ENCODE measurements at places on chromosomes 2 and 18.

- no peak for DNase-seq
Observed at GRCh38 chr2:240920783-240921231, 14.7 kb downstream of the CROCC2 start.

DNA sequence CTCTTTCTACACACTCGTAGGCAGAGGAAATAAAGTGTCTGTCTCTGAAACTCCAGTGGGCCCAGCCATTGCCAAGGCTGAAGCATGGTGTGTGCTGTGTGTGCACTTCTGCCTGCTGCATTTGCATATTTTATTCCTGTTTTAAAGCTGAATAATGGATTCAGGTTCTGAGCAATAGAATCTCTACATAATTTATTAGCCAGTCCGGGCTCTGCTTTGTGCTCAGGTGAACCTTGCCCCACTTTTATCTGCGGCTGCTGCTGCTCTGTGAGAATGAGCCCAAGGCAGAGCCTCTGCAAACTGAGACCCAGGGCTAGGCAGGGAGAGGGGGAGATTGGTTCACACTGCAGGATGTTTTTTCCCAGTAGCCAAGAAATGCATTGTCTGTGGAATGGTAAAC is 64.6 kb upstream of the SH3BP4 start:
- no peak for DNase-seq

- DNase-seq: no peak
Observed at GRCh38 chr2:176111846-176112374, 4.7 kb upstream of the HOXD10 start.

DNA sequence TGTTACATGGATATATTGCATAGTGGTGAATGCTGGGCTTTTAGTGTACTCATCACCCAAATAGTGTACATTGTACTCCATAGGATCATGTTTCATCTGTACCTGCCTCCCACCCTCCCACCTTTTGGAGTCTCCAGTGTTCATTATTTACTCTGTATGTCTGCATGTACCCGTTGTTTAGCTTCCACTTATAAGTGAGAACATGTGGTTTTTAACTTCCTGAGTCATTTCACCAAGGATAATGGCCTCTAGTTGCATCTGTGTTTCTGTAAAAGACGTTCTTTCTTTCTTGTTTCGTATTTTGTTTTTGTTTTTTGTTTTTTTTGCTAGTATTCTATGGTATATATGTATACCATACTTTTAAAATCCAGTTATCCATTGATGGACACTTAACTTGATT is 107.5 kb downstream of the MSTN start:
- DNase-seq: no peak

DNA sequence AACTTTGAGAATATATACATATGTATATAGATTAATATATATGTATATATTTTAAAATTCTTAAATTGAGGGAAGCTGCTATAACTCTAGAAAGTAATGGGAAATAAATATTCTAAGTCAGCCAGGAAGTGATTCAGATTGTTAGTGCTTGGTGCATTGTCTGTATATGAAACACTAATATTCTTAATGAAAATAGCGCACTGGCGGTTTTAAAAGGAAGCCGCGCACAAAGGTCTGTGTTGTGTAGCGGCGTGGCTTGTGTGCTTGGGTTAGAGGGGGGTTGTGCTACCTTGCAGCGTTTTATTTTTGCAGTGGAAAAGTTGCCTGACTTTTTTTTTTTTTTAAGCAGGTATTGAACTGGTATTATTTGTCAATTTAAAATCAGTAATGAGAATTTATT is 11.3 kb downstream of the TSHZ1 start:
- no peak for DNase-seq

DNA sequence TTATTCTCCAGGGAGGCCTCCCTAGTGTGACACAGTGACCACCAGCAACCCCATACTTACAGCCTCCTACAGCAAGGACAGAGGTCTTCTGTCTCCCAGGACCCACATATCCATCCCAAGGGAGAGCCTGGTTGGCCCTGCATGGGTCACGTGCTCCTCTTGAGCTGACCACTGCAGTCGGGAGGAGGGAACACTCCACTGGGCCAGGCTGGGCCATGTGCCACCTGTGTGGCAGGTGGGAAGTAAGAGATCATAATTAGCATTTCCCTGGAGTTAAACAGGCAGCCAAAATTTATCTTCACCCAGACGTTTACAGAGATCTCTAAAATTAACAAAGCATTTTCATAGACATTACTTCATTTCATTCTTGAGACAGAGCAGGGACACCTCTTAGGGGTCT is 33.4 kb upstream of the MLPH start:
- DNase-seq: no peak

GRCh38 chr18:65827444-65827843 is 76.6 kb downstream of the CDH7 start:
- DNase-seq: no peak

DNA sequence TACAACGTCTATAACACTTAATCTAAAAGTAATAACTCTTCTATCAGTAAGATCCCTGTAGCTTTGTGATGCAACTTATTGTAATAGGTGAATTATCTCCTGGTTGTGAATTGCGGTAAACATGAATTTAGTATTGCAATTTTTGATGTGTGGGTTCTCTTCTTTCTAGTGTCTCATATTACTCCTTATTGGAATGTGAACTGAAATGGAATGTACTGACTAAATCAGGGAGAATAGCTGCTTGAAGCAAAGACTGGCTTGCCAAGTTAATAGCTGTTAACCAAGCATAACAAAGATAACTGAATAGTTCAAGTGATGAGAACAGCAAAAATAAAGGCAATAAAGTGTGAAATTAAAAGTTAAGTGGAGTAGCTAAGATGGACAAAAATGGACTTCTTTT is 60.5 kb upstream of the TFPI start:
- no peak for DNase-seq

DNA sequence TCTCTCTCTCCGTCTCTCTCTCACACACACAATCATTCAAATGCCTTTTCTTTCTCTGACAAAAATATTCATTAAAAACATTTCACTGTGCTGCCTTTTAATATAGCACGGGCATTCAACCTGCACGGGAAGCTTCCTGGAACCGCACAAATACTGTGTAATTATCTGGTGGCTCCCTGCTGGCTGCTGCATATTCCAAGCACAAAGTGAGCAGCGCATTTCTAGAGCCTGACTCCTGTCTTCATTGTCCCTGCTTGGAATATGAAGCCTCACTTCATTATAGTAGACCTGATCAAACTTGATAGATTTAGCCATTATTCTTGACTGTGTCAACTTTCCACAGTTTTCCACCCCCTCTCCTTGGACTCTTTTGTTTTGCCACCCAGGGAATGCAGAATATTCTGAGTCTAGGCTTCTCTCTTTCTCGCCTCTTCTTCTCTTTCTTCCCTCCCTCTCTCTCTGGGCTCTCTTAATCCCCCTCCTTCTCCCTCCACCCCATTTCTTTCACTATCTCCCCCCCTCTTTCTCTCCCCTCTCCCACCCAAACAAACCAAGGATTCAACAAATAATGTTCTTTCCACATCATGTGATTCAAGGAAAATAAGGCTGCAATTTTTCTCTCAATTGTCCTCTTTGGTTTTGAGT is 672.1 kb upstream of the FANCL start:
- no peak for DNase-seq

- no peak for DNase-seq
Observed at GRCh38 chr2:31275976-31276375, 42.0 kb downstream of the EHD3 start.

- no peak for DNase-seq
Observed at GRCh38 chr2:58313926-58314325, 72.8 kb upstream of the FANCL start.

- no peak for DNase-seq
Observed at GRCh38 chr18:9982711-9983110, 68.9 kb downstream of the VAPA start.

DNA sequence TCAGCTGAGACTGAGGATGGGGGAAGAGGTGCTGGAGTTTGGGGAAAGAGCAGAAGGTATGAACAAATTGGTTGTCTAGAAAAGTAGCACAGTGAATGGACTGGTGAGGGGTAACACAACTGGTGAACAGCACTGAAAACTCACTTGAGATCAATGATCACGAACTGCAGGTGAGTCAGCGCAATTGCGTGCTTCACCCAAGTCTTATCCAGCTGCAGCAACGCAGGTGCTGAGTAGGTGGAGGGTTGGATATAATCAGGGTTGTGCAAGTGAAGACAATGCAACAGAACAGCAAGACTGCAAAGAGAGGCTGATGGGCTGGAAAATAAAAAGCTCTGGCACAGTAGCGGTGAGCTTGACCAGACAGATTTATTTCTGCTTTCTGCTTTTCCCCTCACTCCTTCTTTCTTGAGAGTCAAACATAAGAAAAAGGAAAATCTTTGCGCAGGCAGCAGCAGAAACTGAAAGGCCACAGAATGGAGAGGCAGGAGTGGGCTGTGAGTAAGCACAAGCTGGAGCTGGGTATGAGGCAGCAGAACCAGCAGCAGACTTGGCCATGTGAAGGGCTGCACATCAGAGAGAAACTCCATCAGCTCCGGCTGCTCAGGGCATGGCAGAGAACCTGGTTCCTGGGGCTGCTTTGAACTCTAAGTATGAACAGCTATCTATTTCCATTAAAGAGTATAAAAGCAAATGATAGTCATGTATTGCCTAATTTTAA is 99.4 kb upstream of the ARL5A start:
- DNase-seq: no peak

GRCh38 chr2:172922815-172923214 is 152.8 kb upstream of the MAP3K20 start:
- no peak for DNase-seq

GRCh38 chr2:211957799-211958198 is 580.8 kb downstream of the ERBB4 start:
- DNase-seq: no peak

DNA sequence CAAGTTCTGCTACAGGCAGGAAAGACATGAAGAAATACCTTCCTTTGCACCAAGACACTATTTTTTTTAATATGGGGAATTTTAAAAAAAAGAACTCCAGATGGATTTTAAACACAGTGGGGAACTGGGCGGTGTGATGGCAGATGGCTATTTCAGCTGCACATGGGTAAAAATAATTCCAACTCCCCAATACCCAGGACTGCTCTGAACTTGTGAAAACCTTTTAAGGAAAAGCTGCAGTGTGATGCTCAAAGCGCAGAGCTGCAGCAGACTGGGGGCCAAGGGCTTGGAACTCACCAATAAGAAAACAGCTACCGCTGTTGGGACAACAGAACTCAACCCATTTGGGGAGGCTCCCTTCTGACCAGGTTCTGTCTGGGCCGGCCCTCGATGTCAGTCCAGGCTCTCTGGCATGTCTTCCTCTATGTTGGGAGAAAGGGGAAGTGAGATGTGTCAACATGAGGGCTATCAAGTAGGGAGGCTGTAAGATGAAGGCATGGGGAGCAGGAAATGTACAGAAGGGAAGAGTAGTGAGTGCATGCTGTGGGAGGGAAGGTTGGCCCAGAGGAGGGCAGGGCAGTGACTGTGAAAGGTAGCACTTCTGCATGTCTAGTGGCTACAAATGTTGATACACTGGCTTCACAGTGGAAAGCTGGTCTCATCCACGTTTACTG is 64.0 kb upstream of the SLC14A2 start:
- no peak for DNase-seq

DNA sequence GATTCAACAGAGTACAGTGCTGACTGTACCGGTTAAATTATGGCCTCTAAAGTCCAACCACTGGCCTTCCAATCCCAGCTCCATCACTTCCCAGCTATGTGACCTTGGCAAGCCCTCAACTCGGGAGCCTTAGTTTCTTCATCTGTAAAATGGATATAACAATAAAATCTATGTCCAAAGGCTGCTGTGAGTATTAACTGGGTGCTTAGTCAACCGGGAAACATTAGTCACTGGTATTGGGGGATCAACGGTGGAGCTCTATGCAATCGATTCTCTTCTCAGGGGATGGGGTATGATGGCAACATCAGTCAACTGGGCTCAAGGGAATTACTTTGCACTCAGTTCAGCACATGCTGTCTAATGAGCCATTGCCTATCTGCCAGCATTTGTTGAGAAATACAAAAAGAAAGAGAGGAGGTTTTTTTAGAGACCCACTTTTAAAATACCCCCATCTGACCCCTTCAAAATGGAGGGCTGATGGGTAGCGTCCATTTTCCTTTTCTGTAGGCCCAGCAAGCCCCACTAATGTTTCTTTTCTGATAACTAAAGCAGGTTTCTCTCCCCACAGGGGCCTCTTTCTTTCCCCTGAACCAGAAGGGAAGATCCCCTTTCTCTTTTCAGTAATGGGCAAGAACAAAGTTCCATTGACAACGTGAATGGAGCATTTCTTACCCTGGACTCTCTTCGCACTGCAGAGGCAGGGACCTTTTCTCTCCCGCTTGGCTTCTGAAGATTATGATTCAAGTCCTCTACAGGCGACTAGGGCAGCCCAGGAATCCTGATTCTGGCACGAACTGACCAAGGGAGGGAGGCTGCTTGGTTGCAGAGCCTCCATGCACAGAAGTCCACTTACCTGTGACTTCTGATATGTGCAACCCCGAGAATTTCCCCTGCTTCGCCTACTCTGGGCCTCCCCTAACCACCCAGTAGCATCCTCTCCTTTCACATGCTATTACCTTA is 8.7 kb upstream of the AGFG1 start:
- no peak for DNase-seq

- no peak for DNase-seq
Observed at GRCh38 chr2:36680012-36680411, 16.5 kb upstream of the VIT start.

DNA sequence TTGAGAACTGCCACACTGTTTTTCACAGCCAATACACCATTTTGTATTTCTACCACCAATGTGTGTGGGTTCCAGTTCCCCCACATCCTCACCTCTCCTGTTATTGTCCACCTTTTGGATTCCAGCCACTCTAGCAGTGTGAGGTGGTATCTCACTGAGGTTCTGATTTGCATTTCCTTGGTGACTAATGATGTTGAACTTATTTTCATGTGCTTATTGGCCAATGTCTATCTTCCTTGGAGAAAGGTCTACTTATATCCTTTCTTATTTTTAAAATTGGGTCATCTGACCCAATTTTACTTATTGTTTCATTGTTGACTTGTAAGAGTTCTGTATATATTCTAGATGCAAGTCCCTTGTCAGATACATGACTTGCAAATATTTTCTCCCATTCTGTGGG is 9.1 kb upstream of the HPCAL1 start:
- no peak for DNase-seq

All from NCI-H1694 (cell line).